ENCODE measurements at places on chromosomes 2 and 18.
A peak's percentile ranks its signal among the peaks of the same experiment; 100 is the strongest.

- no peak overlapping the region for H3K27ac ChIP-seq
- peaks cover 76% of the 10 kb centered on the region for H3K27me3 ChIP-seq
- no peak overlapping the region for H3K4me3 ChIP-seq
- H3K36me3 ChIP-seq = no peaks in the 10 kb centered on the region
- DNase-seq = no peak
- peaks cover 12% of the 10 kb centered on the region for H3K4me1 ChIP-seq
Measured at GRCh38 chr2:72926811-72927465, 9.6 kb downstream of the EMX1 start.

GRCh38 chr2:222423186-222423585, 1.2 kb upstream of the SGPP2 start:
- H3K4me3 ChIP-seq = no peak overlapping the region
- no peak for DNase-seq
- H3K36me3 ChIP-seq = no peaks in the 10 kb centered on the region
- H3K27ac ChIP-seq = no peak overlapping the region

DNA sequence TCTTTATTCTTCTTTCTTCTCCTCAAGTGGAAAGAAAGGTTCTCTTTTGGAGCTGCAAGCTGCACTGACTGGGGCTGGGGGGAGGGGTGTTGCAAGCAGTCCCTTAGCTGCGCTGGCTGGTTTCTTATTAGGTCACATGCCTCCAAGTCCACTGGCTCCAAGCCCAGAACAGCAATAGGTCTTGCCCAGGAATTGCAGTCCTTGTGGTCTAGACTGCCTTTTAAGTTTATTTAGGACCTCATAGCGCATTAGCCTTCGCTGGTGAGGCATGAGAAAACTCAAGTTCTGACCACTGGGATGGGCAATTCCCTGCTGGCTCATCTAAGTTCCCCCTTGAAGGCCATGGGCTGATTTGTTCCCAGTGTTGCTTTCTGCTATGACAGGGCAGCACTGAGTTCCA, 138.6 kb upstream of the SCN7A start:
- no peak overlapping the region for H3K27ac ChIP-seq
- no peaks in the 10 kb centered on the region for H3K27me3 ChIP-seq
- H3K4me3 ChIP-seq = no peak overlapping the region
- no peak for DNase-seq

DNA sequence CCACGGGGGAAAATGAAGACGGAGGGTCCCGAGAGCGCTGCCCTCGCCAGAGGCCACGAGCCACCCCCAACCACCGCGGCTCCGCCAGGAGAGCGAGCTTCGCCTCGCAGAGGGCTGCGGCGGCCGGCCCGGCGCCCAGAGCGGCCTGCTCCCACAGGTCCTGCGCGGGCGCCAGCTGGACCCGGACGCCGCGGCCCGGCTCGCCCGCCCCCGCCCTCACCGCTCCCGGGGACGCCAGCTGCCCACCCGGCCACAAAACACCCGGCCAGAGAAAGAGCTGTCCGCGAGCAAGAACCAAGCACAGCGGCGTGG, 709 bp downstream of the PTPN2 start:
- H3K4me1 ChIP-seq = peaks cover 41% of the 10 kb centered on the region
- no peaks in the 10 kb centered on the region for H3K27me3 ChIP-seq
- DNase-seq = no peak
- H3K27ac ChIP-seq = peak overlapping the region; percentile 100
- H3K4me3 ChIP-seq = peak overlapping the region; percentile 93

DNA sequence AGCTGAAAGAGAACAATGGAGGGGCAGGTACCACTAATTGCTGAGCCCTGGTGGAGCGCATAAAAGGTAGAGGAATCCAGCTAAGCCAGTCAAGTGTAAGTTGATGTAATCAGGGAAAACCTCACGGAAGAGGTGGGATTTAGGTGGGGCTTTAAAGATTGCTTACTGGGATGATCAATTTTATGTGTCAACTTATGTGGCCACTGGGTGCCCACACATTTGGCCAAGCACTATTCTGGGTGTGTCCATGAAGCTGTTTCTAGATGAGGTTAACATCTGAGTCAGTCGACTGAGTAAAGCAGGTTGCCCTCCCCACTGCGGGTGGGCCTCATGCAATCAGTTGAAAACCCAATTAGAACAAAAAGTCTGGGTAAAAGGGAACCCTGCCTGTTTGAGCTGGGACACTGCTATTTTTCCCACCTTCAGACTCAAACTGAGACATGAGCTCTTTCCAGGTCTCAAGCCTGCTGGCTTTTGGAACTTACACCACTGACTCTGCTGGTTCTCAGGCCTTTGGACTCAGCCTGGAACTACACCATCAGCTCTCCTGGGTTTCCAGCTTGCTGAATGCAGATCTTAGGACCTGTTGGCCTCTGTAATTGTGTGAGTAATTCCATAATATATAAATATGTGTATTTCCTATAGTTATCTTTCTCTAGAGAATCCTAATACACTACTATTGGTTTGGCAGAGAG, 67.3 kb downstream of the MYO5B start:
- no peak overlapping the region for H3K27ac ChIP-seq
- no peak overlapping the region for H3K4me3 ChIP-seq
- no peak for DNase-seq
- H3K4me1 ChIP-seq = no peaks in the 10 kb centered on the region
- no peaks in the 10 kb centered on the region for H3K36me3 ChIP-seq

DNA sequence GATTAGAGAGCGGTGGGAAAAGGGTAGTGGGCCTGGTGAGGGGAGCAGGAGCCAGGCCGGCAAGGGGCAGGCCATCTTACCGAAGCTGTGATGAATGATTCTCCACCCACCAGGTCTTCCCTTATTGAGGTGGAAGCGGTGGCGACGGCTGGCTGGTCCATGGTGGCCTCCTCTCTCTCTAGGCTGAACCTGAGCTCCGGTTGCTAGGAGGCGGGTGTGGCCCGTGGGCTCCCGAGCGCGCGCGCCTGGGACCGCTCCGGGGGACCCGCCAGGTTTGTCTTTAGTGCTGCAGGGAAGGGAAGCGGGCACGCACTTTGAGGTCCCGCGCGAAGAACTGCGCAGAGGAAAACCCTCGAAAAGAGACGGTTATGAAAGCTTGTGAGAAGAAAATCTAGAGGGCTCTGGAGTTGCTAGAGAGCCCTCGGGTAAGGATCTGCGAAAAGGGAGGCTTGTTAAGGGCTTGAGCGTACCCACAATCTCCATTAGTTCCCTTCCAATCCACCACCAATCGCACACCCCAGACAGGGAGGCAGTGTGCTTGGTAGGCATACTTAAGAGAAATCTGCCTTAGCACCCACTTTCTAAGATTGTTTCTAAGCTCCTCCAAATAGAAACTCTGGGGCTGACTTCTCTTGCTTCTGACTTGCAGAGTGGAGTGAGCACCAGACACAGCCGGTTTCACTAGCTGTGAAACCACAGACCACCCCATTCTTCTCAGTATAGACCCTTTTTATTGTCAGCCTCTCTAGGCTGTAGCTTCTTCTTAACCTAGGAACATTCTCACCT, at the start of gene STPG4:
STPG4 (minus strand) TSS at position 218 of the 786 bp plus-strand sequence; CDS start at position 161, 57 bp downstream.
- H3K4me1 ChIP-seq = no peaks in the 10 kb centered on the region
- H3K4me3 ChIP-seq = no peak within 1 kb of the TSS
- no peak within 1 kb of the TSS for H3K27ac ChIP-seq
- H3K36me3 ChIP-seq = no peaks in the 10 kb centered on the region
- H3K27me3 ChIP-seq = no peaks in the 10 kb centered on the region

- DNase-seq = no peak
- H3K27ac ChIP-seq = peak overlapping the region; percentile 54
- H3K27me3 ChIP-seq = no peaks in the 10 kb centered on the region
- peaks cover 9% of the 10 kb centered on the region for H3K36me3 ChIP-seq
Measured at GRCh38 chr2:46966576-46966975, 51.0 kb upstream of the MCFD2 start.

GRCh38 chr2:126627643-126628042, 28.3 kb upstream of the GYPC start:
- peak overlapping the region; percentile 21 for H3K27ac ChIP-seq
- DNase-seq = no peak
- peaks cover 4% of the 10 kb centered on the region for H3K4me1 ChIP-seq
- no peaks in the 10 kb centered on the region for H3K27me3 ChIP-seq

GRCh38 chr2:177489719-177490301, 97.2 kb downstream of the AGPS start:
- H3K27ac ChIP-seq = no peak overlapping the region
- no peaks in the 10 kb centered on the region for H3K27me3 ChIP-seq
- no peaks in the 10 kb centered on the region for H3K4me1 ChIP-seq
- no peak overlapping the region for H3K4me3 ChIP-seq
- no peak for DNase-seq

DNA sequence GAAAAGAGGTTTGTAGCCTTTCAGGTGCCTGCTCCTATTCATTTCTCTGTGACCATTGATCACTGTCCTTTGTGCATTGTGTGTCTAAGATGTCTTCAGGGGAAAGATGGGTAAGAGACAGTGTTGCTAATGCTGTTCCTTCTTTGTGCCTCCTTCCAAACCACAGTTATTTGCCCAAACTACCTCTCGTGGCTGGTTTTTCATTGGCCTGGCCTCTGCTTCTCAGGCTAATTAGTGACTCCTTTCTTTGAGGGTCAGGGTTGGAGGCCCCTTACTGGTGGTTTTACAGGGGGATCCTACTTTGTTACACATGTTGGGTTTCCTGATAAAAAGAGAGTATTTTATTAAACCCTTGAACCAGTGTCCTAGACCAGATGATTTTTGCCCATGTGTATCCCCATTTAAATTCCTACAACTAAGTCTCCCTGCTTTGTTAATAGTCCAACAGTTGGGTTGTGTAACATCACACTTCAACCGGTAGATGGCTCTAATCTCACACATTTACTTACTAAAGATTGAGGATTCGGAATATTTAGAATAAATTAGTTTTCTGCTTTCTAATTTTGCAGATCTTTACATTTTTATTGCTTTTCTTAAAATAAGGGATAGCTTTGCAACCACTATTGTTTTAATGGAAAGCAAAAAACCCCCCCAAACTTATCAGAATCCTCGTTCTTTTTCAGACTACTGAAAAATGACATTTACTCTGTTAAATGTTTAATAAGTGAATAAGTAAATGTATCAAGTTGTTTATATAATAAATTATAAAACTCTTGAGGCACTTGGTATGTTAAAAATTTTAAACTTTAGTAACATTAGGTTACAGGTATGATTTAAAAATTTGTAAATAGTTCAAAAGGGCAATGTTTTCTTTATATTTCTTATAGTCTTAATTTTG, 2.4 kb downstream of the MARS2 start:
- no peak overlapping the region for H3K27ac ChIP-seq
- H3K27me3 ChIP-seq = no peaks in the 10 kb centered on the region
- peaks cover 41% of the 10 kb centered on the region for H3K4me1 ChIP-seq
- H3K4me3 ChIP-seq = no peak overlapping the region
- H3K36me3 ChIP-seq = no peaks in the 10 kb centered on the region

GRCh38 chr18:22283397-22283796, 114.0 kb downstream of the GATA6 start:
- H3K27me3 ChIP-seq = no peaks in the 10 kb centered on the region
- H3K4me3 ChIP-seq = no peak overlapping the region

Measured in adrenal gland (tissue), 19 donors.